Skin of body (tissue), 3 donors: ENCODE measurements at places on chromosomes 1 and 21. TPM values are rescaled to one million over a fixed set of nuclear protein-coding genes. Genes with fewer than 3 reads are reported as not detected.
A peak's percentile ranks its signal among the peaks of the same experiment; 100 is the strongest.

GRCh38 chr1:198523182-198523950 is 17.1 kb downstream of the ATP6V1G3 start:
- no peak for DNase-seq

HJV gene
- 29.5 TPM for total RNA-seq

GRCh38 chr1:11925938-11926292 is 312 bp downstream of the KIAA2013 start:
- DNase-seq, result no peak

DNA sequence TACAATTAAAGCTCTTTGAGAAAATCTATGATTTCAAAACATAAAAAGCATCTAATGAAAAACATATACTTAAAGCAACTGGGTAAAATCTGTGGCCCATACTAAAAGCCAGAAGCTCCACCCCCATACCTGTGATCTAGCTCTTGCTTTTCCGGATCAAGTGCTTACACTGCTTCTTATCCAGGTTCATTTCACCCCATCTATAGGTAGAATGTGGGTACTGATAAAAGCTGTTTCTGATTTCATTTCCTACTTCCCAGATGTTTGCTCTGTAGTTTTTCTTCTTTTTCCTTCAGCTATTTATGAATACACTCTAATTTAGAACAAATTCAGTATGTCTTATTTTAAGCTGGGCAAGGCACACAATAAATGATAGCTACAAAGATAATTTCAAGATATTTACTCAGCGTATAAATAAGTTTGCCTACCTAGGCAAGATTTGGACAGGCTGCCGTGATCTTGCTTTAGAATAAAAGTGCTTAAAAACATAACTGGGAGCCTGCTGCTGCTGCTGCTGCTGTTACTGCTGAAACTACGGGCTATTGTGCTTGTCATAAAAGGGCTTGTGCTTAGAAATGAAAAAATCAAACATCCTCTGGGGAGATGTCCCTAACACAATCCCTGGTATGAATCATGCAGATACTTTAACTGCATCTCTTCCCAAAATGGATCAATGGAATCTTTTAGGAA is 2.1 kb downstream of the SIPA1L2 start:
- peak; percentile 36 for DNase-seq

DNA sequence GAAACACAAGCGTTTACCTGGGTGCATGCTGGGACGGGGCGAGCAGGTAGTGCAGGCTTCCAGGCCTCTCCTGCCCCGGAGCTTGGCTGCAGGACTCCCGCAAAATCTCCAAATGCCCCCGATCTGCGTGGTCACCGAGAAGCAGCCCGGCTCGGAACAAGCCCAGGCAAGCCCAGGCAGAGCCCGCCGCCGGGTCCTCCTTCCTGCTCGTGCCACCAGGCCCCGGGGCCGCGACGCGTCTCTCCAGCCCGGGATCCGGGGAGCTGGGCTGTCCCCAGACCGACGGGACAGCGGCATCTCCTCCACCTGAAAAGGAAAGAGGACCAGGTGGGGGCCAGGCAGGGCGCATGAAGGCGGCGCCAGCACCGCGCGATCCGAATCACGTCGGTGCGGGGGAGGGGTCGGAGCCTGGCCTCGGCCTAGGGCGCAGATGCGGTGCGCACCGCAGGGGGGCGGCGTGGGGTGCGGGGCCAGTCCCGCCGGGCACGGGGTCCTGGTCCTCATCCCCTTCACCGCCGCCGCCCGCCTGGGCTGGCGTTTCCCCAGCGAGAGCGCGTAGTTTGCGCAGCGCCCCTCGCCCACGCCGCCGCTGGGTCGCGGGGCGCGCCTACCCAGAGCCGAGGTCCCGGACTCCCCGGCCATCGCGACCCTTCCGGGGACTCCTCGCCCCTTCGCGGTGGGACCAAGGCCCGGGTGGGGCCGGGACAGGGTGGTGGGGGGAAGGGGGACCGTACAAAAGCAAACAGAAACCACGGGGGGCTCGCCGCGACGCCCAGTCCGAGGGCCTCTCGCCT is 52.4 kb upstream of the H6PD start:
- no peak for DNase-seq

GRCh38 chr1:90067194-90067931 is 72.5 kb downstream of the ZNF326 start:
- no peak for DNase-seq

- no peak for DNase-seq
Measured at GRCh38 chr21:23016617-23017016, 2018.4 kb downstream of the NCAM2 start.

- no peak for DNase-seq
Measured at GRCh38 chr1:15650433-15650832, 33.2 kb downstream of the DDI2 start.

GRCh38 chr1:6206520-6206855 is 569 bp downstream of the RNF207 start:
- no peak for DNase-seq

- DNase-seq, result no peak
Measured at GRCh38 chr1:147758379-147759100, 1.9 kb downstream of the GJA5 start.

- no peak for DNase-seq
Measured at GRCh38 chr1:40722622-40723021, 31.1 kb downstream of the NFYC start.
